ENCODE measurements at places on chromosomes 7 and 10. TPM values are rescaled to one million over a fixed set of nuclear protein-coding genes. Genes with fewer than 3 reads are reported as not detected.

- DNase-seq: no peak
- H3K36me3 ChIP-seq: no peaks in the 10 kb centered on the region
- no peak overlapping the region for H3K27ac ChIP-seq
Observed at GRCh38 chr10:101504438-101504837, 83.6 kb downstream of the POLL start.

DNA sequence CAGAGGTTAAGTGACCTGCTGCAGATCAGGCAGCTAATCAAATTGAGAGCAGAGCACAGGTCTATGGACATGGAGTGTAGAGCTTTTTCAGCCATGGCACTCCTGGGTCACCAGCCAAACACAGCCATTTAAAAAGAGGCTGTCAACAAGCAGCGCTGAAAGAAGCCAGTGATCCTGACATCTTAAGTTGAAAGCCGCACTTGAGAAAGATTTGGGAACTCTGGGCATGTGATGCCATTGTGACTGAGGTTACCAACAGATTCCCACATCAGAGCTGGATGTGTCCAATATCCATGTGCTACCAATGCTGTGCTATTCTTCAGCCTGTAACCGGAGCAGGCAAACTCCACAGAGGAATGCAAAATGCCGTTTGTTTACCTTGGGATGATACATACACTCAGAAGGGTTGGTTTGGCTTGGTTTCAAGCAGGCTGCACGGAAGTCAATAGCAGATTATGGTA is 56.2 kb upstream of the ABLIM1 start:
- no peak overlapping the region for H3K4me3 ChIP-seq
- no peak overlapping the region for H3K27ac ChIP-seq
- H3K4me1 ChIP-seq: no peaks in the 10 kb centered on the region
- no peaks in the 10 kb centered on the region for H3K36me3 ChIP-seq

- peaks cover 40% of the 10 kb centered on the region for H3K4me1 ChIP-seq
- DNase-seq: no peak
- H3K27me3 ChIP-seq: no peaks in the 10 kb centered on the region
- peak overlapping the region; percentile 94 for H3K4me3 ChIP-seq
- peak overlapping the region; percentile 88 for H3K27ac ChIP-seq
- peaks cover 12% of the 10 kb centered on the region for H3K36me3 ChIP-seq
Observed at GRCh38 chr7:39624442-39624807, 1.1 kb downstream of the RALA start.

DNA sequence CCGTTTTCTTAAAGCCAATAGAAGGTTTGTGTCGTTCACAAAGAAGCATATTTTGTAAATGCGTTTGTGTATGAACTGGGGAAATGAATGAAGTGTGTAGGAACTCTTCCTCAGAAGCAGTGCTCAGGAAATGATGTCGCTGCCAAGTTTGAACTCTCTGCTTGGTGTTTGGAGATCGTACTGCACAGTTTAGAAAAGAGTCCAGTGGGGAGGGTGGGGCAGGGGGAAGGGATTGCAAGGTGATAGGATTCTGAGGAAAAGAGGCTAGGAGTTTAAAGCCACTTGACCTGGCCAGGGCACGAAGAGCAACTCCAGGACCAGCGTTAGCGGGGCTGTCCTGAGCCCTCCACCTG is 122.2 kb downstream of the CUBN start:
- peaks cover 43% of the 10 kb centered on the region for H3K4me1 ChIP-seq
- H3K27ac ChIP-seq: peak overlapping the region; percentile 67
- H3K27me3 ChIP-seq: no peaks in the 10 kb centered on the region

DNA sequence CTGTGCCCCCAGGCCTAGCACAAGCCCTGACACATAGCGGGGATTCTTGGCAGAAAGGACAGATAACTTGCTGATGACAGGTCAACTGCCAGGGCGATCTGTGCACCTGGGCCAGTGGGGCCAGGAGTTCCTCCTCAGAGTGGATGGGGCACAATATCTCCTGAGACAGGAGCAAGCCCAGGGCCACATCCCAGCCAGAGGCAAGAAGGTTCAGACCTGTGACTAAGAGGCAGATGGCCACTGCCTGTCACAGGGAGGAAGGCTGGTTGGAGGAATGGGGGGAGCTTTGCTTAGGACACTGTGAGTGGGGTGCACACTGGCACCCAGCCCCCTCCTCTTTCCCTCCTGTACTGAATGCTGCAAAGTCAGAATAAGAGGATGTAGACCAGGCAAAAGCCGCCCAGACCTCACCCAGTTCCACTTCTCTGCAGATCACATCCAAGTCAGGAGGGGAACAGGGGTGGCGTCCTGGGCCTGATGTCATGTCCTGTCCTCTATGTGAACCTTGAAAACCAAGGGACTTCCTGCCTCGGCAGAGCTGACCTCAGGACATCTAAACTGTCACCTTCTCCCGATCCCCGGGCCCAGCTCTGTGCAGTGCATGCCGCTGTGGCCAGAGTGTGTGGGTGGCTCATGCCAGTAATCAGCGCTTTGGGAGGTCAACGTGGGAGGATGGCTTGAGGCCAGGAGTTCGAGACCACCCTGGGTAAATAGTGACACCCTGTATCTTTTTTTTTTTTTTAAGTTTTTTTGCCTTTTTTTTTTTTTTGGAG is 1.3 kb downstream of the GUSB start:
- peak; percentile 70 for DNase-seq
- peaks cover 4% of the 10 kb centered on the region for H3K4me1 ChIP-seq
- H3K36me3 ChIP-seq: peaks cover 7% of the 10 kb centered on the region

DNA sequence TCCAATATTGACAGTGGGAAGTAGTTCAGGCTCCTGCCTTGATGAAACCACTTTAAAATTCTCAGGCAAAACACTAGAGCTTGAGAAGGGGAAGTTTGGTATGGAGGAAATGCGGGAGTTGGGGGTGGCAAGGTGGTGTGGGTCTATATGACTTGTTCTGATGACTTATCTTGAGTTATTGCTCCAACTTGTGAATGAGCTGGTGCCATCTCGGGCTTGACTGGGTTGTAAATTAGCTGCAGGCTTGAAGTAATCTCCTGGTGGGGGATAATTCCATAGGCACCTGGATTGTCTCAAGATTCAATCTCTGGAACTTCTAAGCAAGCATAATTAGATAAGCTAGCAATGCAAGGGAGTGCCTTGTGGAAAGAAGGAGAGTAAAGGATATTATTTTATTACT is 29.0 kb downstream of the MRPL32 start:
- peaks cover 2% of the 10 kb centered on the region for H3K27me3 ChIP-seq
- H3K36me3 ChIP-seq: no peaks in the 10 kb centered on the region
- no peak overlapping the region for H3K27ac ChIP-seq
- H3K4me3 ChIP-seq: no peak overlapping the region
- H3K4me1 ChIP-seq: no peaks in the 10 kb centered on the region

- no peak overlapping the region for H3K27ac ChIP-seq
- no peak overlapping the region for H3K4me3 ChIP-seq
- no peak for DNase-seq
- no peaks in the 10 kb centered on the region for H3K36me3 ChIP-seq
Observed at GRCh38 chr10:104472505-104472904, 118.9 kb downstream of the CFAP58 start.

DNA sequence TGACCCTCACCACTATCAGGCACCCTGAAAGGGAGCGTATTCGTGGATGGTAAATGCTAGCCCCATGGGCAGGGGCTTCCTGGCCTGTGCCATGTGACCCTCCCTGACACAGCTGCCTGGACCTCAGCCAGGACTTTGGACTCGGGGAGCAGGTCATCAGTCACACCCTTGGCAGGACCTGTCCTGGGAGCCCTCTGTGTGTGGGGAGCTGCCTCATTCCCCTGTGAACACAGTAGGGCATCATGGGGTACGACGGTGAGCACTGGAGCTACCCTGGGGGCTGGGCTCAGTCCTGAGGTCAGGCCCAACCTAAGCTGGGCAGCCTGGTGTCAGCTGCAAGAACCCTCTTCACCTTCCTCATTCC is 129.3 kb upstream of the FAM20C start:
- no peak for DNase-seq
- H3K36me3 ChIP-seq: no peaks in the 10 kb centered on the region
- H3K27me3 ChIP-seq: no peaks in the 10 kb centered on the region

DNA sequence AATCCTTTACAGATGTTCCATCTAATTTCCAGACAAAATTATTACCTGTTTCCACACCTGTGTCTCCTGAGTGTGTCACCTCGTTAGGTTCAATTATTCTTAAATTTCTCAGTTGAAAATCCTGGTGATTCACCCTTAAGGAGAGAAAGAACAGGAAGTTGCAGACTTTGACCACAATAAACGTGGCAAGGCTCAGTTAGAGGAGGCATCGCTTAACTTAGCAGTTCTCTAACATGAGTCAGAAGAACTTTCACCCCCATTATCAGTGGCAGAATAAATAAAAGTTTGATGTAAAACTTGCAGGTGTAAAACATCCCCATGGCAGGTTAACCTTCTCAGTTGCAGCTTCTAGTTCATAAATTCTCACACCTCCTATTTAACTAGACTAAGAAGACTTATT is 8.3 kb downstream of the XPNPEP1 start:
- DNase-seq: no peak
- H3K4me1 ChIP-seq: peaks cover 69% of the 10 kb centered on the region
- H3K27me3 ChIP-seq: no peaks in the 10 kb centered on the region
- H3K27ac ChIP-seq: peak overlapping the region; percentile 73
- peak overlapping the region; percentile 77 for H3K4me3 ChIP-seq
- peaks cover 69% of the 10 kb centered on the region for H3K36me3 ChIP-seq

DNA sequence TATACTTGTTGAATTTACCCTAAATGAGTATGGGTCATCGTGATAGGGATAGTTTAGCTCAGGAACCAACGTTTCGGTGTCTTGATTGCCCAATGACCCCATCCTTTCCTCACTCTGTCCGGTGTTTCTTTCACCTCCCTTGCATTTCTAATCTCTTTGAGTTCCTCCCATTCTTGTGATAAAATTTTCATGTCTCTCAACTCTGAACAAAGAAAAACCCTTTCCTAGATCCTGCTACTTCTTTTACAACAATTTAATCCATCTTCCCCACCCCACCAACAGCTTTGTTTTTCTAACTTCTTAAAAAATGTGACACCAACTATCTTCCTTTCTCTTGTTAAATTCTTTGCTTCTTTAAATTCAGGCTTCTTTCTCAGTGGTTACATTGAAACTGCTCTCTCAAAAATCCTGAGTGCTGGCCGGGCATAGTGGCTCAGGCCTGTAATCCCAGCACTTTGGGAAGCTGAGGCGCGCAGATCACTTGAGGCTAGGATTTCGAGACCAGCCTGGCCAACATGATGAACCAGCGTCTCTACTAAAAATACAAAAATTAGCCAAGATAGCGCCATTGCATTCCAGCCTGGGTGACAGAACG is 130.3 kb upstream of the MINDY3 start:
- H3K27me3 ChIP-seq: no peaks in the 10 kb centered on the region
- no peaks in the 10 kb centered on the region for H3K36me3 ChIP-seq
- H3K4me1 ChIP-seq: no peaks in the 10 kb centered on the region
- no peak overlapping the region for H3K4me3 ChIP-seq
- no peak overlapping the region for H3K27ac ChIP-seq

GRCh38 chr7:30003098-30003497 is 13.5 kb upstream of the SCRN1 start:
- no peak for DNase-seq
- peaks cover 1% of the 10 kb centered on the region for H3K36me3 ChIP-seq
- H3K27ac ChIP-seq: no peak overlapping the region
- H3K4me1 ChIP-seq: no peaks in the 10 kb centered on the region
- H3K4me3 ChIP-seq: no peak overlapping the region
- H3K27me3 ChIP-seq: peaks cover 21% of the 10 kb centered on the region

- H3K4me3 ChIP-seq: peak overlapping the region; percentile 50
- H3K36me3 ChIP-seq: peaks cover 33% of the 10 kb centered on the region
- no peak for DNase-seq
- peak overlapping the region; percentile 50 for H3K27ac ChIP-seq
- no peaks in the 10 kb centered on the region for H3K27me3 ChIP-seq
- H3K4me1 ChIP-seq: peaks cover 24% of the 10 kb centered on the region
Observed at GRCh38 chr10:50431133-50431532, 179.8 kb upstream of the ASAH2 start.

GRCh38 chr7:26862834-26863233 is 1.6 kb downstream of the SKAP2 start:
- H3K27ac ChIP-seq: no peak overlapping the region
- H3K4me1 ChIP-seq: peaks cover 16% of the 10 kb centered on the region
- H3K27me3 ChIP-seq: peaks cover 49% of the 10 kb centered on the region

DNA sequence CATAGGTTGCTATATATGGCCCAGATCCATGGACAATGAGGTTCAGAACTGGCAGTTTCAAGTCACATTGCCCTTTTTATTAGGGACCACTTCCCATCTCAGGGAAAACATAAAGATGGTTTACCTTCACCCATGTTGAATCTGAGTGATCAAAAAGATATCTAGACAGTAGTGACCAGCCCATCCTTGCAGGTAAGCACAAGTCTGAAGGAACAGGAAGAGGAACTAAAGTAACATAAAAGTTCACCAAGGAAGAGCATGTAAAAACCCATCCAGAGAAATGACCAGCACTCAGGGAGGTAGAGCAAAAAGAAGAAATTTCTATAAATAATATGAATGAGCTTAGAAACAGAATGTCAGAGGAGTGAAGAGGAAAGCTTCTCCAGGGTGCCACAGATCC is 382.5 kb downstream of the PARD3 start:
- H3K36me3 ChIP-seq: no peaks in the 10 kb centered on the region
- H3K4me3 ChIP-seq: no peak overlapping the region
- H3K4me1 ChIP-seq: no peaks in the 10 kb centered on the region
- no peak overlapping the region for H3K27ac ChIP-seq
- DNase-seq: no peak

GRCh38 chr10:48981310-48981907 is 41.8 kb upstream of the LRRC18 start:
- no peaks in the 10 kb centered on the region for H3K36me3 ChIP-seq
- DNase-seq: peak; percentile 50
- no peaks in the 10 kb centered on the region for H3K4me1 ChIP-seq
- no peak overlapping the region for H3K27ac ChIP-seq

GRCh38 chr7:46450425-46450824 is 529.4 kb upstream of the IGFBP3 start:
- H3K4me3 ChIP-seq: no peak overlapping the region
- no peaks in the 10 kb centered on the region for H3K27me3 ChIP-seq
- DNase-seq: no peak
- no peak overlapping the region for H3K27ac ChIP-seq
- H3K36me3 ChIP-seq: no peaks in the 10 kb centered on the region

- H3K27me3 ChIP-seq: peaks cover 5% of the 10 kb centered on the region
- no peak overlapping the region for H3K27ac ChIP-seq
- H3K4me1 ChIP-seq: no peaks in the 10 kb centered on the region
- no peaks in the 10 kb centered on the region for H3K36me3 ChIP-seq
Observed at GRCh38 chr7:48421357-48421756, 250.1 kb downstream of the ABCA13 start.

GRCh38 chr7:24896031-24896501 is 83.9 kb downstream of the OSBPL3 start:
- peaks cover 13% of the 10 kb centered on the region for H3K36me3 ChIP-seq
- no peak for DNase-seq
- peaks cover 48% of the 10 kb centered on the region for H3K4me1 ChIP-seq
- H3K27me3 ChIP-seq: no peaks in the 10 kb centered on the region
- peak overlapping the region; percentile 18 for H3K4me3 ChIP-seq

- H3K4me1 ChIP-seq: no peaks in the 10 kb centered on the region
- no peak overlapping the region for H3K27ac ChIP-seq
- H3K27me3 ChIP-seq: no peaks in the 10 kb centered on the region
- DNase-seq: no peak
Observed at GRCh38 chr10:121312587-121312986, 285.7 kb downstream of the FGFR2 start.

GRCh38 chr7:25770235-25770634 is 381.8 kb upstream of the NFE2L3 start:
- no peak overlapping the region for H3K27ac ChIP-seq
- no peaks in the 10 kb centered on the region for H3K36me3 ChIP-seq
- H3K4me1 ChIP-seq: no peaks in the 10 kb centered on the region
- no peak for DNase-seq
- no peak overlapping the region for H3K4me3 ChIP-seq
- peaks cover 12% of the 10 kb centered on the region for H3K27me3 ChIP-seq

Gene CRPPA
- 0.89 TPM for total RNA-seq

Gene CDH23
- 5.3 TPM for total RNA-seq

Measured in activated naive CD8-positive, alpha-beta T cell treated with anti-CD3 and anti-CD28 coated beads, Interleukin-2, amount 10 ng/mL, durations not matched to agents 7 days and 5 days (primary cell).